GM13977 (cell line): ENCODE measurements at places on chromosomes 7 and 10.
A peak's percentile ranks its signal among the peaks of the same experiment; 100 is the strongest.

DNA sequence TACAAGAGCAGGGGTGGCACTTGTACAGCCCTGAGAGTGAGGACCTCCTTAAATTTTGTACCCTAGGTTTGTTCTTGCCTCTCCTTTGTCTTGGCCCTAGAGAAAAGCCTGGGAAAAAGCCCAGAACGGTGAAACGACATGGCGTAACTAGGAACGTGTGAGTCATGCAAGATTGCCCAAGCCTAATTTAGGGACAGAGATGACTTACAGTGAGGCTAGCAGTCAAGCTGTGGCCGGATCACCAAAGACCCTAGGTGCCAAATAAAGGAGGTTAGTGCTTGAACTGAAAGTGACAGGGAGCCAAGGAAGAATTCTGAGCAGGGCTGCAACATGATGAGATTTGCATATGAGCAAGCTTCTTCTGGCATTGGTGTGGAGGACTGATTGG lies 25.1 kb downstream of the TBXAS1 start:
- no peak for DNase-seq

DNA sequence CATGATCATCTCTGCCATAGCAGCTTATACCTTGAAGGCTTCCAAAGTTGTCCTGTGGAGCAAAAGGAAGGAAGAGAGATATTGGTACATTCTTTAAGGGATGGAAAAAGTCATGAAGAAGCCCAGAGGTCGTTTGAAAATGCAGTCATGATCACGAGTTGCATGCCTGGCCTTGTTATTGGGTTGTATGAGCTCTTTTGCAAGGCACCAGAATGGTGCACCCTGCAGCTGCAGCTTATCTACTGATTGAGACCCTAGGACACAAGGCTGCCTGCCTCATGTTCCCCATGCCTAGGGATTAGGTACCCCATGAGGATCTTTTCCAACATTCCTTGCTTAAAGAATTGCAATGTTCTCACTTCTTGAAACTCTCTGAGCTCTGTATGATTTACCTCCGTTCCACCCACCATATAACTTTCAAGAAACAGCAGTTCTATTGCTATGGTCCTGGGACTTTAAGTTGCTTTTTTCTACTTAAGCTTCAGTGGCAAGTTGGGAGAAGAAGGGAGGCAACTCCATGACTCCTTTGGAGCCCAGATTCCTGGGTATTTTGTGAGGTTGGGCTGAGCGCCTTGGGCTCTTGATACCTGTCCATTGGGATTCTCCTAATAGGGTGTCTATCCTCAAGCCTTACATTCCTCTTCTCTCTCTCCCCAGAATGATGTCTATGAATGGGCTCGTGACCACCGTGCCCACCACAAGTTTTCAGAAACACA lies 6.9 kb downstream of the SCD start:
- DNase-seq, result no peak

- DNase-seq, result no peak
Observed at GRCh38 chr7:117901089-117901797, 28.0 kb upstream of the CTTNBP2 start.

- DNase-seq, result no peak
Observed at GRCh38 chr7:45027774-45028114, 27.7 kb downstream of the CCM2 start.

- DNase-seq, result no peak
Observed at GRCh38 chr7:107788662-107789061, 14.4 kb downstream of the SLC26A3 start.

DNA sequence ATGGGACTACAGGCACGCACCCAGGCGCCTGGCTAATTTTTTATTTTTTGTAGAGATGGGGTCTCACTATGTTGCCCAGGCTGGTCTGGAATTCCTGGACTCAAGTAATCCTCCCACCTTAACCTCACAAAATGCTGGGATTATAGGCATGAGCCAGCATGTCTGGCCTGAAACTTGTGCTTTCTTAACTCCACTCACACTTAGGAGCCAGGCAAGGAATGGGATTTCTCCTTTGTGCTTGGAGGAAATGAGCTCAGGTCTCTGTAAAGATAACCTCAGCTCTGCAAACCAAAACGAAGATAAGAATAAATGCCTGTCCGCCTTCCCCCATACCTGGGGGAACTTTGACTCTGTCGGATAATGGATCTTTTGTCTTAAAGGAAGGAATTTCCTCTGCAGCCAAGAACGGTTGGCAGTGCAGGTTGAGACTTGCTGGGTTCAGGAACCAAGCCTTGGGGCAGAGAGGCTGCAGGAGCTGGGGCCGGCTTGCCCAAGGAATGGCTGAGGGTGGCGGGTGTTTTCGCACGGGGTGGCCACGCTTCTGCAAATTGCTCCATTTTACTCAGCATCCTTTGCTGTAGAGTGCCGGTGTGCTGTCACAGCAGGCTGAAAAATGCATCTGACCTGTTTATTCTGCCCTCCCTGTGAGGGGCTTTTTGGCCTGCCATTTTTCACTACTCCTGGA lies 174.2 kb downstream of the KIAA1217 start:
- peak; percentile 57 for DNase-seq

GRCh38 chr10:20993389-20993788 lies 96.3 kb upstream of the NEBL start:
- no peak for DNase-seq

GRCh38 chr10:35025916-35026315 lies 64.2 kb downstream of the CUL2 start:
- DNase-seq, result no peak

GRCh38 chr7:156594283-156595080 lies 46.1 kb upstream of the RNF32 start:
- DNase-seq, result no peak

DNA sequence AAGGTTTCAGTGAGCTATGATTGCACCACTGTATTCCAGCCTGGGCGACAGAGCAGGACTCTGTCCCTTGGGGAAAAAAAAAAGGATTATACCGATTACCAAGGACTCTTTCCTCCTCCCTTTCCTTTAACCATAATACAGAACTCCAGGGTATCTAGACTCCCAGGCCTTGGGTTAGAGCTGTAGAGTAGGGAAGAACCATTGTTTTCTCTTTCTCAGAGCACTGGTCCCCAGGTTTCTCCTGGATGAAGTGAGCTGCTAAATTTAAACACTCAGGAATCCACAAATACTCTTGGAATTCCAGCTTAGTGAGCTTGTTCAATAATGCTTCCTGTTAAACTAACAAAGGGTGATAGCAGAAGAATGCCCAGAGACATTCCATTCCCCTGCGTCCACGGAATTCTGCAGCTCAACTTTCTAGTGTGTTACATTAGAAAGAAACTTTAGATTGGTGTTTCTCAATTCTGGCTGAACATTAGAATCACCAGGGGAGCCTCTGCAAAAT lies 14.6 kb upstream of the RPEL1 start:
- DNase-seq, result no peak

DNA sequence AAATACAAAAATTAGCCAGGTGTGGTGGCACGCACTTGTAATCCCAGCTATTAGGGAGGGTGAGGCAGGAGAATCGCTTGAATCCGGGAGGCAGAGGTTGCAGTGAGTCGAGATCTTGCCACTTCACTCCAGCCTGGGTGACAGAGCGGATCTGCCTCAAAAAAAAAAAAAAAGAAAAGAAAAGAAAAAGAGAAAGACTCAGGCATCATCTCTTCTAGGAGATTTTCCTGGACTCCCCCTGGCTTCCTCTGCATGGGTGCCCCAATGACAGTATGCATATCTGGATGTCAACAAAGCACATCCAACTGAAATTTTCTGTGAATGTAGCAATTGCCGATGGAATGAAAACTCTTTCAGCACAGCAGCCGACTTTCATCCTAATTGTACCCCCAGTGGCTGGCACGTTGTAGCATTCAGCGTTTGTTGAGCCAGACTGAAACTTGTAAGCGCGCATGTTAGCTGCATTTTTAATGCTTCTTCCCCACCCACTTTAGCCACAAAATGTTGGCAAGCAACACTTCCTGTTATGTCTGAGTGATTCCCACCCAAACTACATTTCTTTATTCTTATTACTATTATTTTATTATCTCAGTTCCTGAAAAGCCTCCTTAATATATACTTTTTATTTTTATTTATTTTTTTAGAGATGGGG lies 70.2 kb downstream of the PRTFDC1 start:
- DNase-seq, result no peak

DNA sequence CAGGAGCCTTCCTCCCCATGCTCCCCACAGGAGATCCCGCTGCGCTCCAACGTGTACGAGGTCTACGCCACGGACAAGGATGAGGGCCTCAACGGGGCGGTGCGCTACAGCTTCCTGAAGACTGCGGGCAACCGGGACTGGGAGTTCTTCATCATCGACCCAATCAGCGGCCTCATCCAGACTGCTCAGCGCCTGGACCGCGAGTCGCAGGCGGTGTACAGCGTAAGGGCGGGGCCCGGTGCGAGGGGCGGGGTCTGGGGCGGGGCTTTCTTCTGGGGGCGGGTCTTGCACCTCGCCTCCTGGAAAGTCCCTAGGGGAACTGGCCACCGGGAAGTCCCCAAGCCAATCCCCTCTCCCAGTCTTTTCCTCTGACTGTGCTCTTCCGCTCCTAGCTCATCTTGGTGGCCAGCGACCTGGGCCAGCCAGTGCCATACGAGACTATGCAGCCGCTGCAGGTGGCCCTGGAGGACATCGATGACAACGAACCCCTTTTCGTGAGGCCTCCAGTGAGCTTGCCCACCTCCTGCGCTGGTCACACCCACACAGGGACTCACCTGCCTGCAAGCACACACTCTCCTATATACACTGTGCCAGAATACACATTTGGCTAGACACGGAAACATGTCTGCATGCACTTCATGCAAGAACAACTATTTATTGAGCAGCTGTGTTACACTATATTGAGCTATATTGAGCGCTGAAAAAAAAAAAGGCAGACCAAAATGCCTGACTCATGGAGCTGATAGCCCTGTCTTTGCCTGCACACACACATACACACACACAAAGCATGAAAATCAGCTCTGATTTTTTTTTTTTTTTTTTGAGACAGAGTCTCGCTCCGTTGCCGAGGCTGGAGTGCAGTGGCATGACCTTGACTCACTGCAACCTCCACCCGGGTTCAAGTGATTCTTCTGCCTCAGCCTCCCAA lies 32.7 kb upstream of the VSIR start:
- DNase-seq, result no peak

GRCh38 chr7:52851547-52851946 lies 183.9 kb upstream of the POM121L12 start:
- no peak for DNase-seq

DNA sequence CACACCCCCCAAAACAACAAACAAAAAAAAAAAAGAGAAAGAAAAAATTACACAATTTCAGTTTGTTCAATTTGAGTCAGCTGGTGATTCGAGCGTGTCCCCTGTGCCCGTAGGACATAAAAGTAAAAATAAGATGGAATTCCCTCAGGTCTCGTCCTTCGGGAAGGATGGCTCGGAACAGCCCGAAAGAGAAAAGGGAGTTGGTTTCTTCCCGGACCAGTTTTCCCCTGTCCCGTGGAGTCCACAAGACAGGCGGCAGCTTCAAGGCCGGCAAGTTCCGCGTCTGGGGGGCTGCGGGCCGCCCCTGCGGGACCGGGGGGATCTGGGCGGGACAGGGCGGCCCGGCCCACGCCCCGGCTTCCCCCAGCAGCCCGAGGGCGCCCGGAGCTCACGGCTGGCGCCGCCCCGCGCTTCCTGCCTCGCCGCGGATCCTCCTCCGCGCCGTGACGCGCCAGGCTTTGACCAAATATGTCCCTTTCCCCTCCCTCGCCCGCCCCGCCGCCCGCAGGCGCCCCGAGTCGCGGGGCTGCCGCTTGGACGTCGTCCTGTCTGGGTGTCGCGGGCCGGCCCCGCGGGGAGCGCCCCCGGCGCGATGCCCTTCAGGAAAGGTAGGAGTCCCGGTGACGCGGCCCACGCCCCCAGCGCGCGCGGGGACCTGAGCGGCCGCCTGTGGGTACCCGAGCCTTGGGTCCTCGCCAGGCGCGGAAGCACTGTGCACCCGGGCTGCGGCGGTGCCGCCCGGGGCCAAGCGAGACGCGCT lies 55.8 kb downstream of the RBM17 start:
- DNase-seq, result peak; percentile 95

GRCh38 chr7:47818796-47819606 lies 129.3 kb downstream of the PKD1L1 start:
- DNase-seq, result peak; percentile 71

GRCh38 chr10:117942226-117942625 lies 104.5 kb downstream of the RAB11FIP2 start:
- DNase-seq, result no peak

- no peak for DNase-seq
Observed at GRCh38 chr10:132842397-132842796, 56.5 kb upstream of the NKX6-2 start.

- DNase-seq, result no peak
Observed at GRCh38 chr10:112215342-112215774, 31.8 kb upstream of the GPAM start.

- no peak for DNase-seq
Observed at GRCh38 chr10:96608262-96608661, 21.4 kb upstream of the TM9SF3 start.

DNA sequence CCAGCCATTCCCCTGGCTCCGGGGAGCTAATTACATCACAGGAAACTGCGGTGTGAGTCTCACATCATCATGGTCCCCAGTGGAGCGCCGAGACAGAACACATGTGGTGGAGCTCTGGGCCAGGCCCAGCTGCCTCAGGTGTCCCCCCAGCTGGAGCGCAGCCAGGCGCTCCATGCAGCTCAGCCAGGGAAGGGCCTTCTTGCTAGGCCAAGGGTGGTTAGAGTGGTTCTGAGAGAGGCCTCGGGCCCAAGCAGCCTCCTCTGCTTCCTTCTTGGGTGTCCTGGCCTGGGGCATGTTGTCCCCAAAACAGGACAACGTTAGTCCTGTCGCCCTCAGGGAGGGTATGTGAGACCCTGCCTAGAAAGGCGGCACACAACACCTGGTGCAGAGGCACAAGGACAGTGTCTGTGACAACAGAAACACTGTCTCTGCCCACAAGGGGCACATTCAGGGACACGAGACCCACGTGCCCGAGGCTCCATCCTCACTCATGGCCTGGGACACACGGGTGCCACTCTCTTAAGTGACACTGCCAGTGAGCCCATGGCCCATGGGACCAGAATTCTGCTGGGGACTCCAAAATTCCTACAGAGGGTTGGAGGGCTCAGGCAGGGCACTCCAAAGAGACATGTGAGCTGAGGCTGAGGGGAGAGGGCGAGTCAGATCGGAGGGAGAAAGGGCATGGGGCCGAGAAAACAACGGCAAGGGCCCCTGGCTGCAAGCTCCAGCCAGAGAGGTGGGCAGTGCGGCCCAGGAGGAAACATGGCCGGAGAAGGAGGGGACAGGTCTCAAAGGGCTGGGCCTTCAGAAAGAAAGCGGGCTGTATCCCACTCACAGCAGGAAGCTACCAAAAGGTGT lies 37.0 kb upstream of the RET start:
- DNase-seq, result no peak
